ENCODE measurements at places on chromosomes 16 and 17. TPM values are rescaled to one million over a fixed set of nuclear protein-coding genes. Genes with fewer than 3 reads are reported as not detected.

The LPO gene
- 2.0 TPM for total RNA-seq

The FGF11 gene
- 4.2 TPM for total RNA-seq

The TEFM gene
- 16.2 TPM for total RNA-seq

The KRT9 gene
- total RNA-seq: 0.43 TPM

The MYO19 gene
- total RNA-seq: 128 TPM

The C16orf46 gene
- 10.2 TPM for total RNA-seq

The PIK3R5 gene
- 7.4 TPM for total RNA-seq

The CD300E gene
- total RNA-seq: 0.31 TPM

The ABI3 gene
- total RNA-seq: 0.87 TPM

The STH gene
- total RNA-seq: 1.3 TPM

The CIITA gene
- total RNA-seq: 16.0 TPM

The CDR2 gene
- 56.8 TPM for total RNA-seq

The PNMT gene
- total RNA-seq: 2.6 TPM

The KRT39 gene
- not detected for total RNA-seq

The TUBB3 gene
- 61.7 TPM for total RNA-seq

The CENPV gene
- 119 TPM for total RNA-seq

The SLFN14 gene
- total RNA-seq: 0.37 TPM

The TMEM235 gene
- total RNA-seq: not detected

The NPIPB8 gene
- 5.8 TPM for total RNA-seq
